D721Med (cell line): ENCODE measurements at places on chromosomes 13 and 19.

DNA sequence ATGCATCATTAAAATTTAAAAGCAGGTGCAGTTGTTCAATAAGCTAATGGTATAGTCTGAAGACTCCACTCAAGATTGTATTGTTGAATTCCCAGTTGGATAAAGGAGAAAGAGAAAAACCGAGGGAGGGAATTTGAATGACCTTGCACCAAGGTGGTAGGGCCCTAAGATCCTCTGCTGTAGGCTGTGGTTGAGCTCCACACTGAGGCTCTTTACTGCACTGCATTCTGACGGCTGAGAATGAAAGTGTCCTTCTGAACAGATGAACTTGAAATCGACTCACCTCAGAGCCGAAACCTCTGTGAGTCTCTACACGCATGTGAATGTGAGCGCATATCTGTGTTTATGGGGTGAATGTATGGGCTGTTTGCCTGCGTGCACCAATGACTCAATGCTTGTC, 388.9 kb upstream of the DACH1 start:
- DNase-seq: no peak

- DNase-seq: no peak
These were observed 660 bp upstream of the MVB12A start for GRCh38 chr19:17419154-17419620.

GRCh38 chr19:54574051-54574450, 461 bp downstream of the LILRA2 start:
- DNase-seq: no peak

DNA sequence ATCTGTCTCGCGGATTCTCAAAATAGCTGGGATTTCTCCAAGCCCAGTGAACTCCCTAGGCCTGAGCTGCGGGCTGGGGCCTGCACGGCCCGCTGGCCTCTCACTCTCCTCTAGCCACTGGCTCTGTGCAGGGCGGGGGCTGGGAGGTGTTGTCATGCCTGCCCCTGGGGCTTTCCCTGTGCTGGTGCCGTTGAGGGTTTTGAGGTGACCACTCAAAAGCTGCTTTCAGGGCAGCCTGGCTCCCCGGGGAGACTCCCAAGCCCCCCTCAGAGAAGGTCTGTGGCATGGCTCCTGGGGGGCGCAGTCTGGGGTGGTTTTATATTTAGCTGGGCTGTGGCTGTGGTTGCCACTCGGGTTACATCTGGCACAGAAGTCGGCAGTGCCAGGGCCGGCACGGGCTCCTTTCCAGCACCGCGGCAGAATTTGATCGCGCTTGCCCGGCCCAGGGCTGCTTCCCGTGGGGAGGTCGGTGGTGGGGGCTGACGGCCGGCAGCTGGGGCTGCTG, 10.0 kb downstream of the NDUFB7 start:
- no peak for DNase-seq

- DNase-seq: no peak
These were observed 102.0 kb downstream of the FOXO1 start for GRCh38 chr13:40564342-40565001.

DNA sequence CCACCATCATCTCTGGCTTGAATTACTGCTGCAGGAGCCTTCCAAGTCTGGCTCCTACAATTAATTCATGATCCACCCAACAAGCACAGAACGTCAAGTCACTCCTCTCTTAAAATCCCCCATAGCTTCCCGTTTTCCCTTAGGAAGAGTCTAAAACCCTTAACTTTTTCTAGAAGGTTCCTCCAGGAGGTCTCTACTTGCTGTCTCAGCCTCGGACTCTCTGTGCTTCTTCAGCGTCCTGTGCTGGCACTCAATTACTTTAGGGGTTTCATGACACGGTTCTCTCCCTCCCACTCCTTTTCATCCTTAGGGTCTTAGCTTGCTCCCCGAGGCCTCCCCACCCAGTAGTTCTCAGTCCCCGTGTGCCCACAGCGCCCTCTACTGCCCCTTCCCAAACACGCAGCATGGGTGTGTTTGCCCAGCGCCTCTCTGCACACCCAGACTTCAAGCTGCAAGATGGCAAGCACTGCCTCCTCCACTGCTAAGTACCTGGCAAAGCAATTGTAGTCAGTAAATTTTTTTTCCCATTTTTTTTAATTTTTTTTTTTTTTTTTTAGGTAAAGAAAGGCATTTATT, 25.8 kb upstream of the MAP3K10 start:
- peak; percentile 49 for DNase-seq

DNA sequence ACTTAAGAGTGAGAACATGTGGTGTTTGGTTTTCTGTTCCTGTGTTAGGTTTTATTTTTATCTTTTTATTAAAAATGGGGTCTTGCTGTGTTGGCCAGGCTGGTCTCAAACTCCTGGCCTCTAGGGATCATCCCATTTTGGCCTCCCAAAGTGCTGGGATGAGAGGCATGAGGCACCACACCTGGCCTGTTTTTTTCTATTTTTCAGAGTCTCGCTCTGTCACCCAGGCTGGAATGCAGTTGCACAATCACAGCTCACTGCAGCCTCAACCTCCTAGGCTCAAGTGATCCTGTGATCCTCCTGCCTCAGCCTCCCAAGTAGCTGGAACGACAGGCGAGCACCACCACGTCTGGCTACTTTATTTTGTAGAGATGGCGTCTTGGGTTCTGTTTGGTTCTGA, 7.6 kb downstream of the ZNF574 start:
- no peak for DNase-seq

DNA sequence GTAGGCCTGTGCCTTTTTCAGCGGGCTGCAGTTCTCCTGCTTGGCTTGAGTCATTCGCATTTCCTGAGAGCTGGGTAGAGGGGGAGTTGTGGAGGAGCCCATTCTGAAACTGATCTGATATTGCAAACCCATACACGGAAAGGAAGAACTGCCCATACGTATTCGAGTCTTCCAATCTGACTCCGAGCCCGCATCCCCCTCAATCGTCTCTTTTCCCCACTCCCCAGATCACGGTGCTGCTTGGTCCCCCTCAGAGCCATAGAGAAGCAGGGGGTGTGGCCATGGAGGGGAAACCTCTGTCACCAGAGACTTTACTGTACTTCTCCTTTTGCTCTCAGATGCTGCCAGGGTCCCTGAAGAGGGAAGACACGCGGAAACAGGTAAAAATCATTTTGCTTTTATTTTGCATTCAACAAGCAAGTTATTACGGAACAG, at the start of gene CD22:
Gene CD22 (plus strand): TSS at position 337 of the 435 bp plus-strand sequence. CDS start 2,854 bp downstream, outside the sequence.
- no peak for DNase-seq

GRCh38 chr19:13241231-13242104, 91.3 kb downstream of the IER2 start:
- no peak for DNase-seq

DNA sequence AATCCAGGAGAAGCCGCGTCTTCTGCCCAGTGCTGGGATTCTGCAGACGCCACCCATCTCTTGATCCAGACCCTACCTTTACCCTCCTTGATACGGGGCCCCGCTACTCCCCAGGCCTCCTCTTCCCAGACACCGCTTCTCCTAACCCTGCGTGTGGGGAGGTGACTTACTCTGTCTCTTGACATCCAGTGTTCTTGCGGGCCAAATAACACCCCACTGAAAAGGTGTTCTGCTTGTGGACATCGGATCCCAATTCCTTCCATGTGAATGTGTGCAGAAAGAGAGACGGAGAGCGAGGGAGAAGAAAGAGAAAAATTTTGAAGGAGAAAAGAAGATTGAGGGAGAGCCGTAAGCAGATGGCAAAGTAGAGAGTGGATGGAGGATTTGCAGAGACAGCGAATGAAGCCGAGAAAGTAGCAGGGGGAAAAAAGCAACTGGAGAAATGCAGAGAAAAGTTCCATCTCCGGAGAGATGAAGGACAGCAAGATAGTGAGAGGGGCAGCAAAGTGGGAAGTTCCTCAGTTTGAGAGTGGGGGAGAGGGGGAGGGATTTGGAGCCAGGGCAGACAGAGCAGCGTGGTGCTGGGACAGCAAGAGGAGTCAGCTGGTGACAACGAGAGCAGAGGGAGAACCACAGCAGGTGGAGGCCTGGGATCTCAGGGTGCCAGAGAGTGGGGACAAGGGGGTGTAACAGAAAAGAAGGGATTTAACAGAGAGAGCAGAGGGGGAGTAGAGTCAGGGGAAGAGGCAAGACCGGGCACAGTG, 814 bp downstream of the ZNF480 start:
- no peak for DNase-seq

DNA sequence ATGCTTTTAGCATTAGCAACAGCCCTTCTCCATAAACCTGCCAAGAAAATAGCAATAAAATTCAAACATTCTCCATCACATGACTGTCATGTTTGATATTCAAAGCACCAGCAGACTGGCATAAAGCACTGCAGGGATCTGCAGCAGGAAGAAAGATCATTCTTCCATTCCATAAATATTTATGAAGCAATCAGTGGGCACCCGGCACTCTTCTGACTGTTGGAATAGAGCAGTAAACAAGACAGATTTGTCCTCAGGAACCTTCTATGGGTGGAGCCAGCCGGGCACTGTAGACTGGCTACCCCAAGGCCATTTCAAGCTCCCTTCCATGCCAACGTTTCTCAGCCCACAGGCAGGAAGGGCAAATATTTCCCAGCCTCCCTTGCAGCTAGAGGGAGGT, 25.5 kb downstream of the PLA2G4C start:
- no peak for DNase-seq

DNA sequence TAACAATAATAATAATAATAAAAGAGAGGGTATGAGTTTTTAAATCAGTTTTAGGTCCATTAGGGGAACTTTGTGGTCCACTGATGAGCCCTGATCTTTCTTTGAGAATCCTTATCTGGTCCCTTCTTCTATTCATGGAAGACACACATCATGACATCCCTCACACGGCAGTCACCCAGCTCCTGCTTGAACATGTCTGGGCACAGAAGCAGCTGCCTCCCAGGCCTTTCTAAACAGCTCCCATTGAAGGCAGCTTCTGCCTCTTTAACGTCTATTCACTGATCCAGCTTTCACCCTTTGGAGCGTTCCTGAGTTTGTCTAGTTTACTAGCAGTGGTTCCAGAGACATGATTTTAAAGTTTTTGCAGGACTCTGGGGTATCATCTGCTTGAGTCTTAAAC, 42.6 kb upstream of the STK24 start:
- DNase-seq: no peak

DNA sequence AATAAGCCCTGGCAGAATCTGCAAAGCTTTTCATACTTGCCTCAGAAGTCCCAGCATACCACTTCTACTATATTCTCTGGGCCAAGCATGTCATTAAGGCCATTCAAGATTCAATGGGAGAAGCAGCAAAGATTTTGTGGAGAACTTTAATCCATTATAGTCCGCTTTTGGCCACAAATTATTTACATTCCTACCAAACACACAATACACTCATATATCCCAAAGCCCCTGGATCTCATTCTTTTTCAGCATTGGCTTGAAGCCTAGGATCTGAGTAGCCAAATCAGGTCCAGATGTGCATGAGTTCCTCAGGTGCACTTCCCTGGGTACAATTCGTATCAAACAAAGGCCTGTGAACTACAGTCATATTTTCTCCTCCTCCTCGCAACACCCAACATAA, 203.4 kb downstream of the NDFIP2 start:
- DNase-seq: no peak

GRCh38 chr13:24539500-24540165, 27.1 kb upstream of the PARP4 start:
- no peak for DNase-seq

DNA sequence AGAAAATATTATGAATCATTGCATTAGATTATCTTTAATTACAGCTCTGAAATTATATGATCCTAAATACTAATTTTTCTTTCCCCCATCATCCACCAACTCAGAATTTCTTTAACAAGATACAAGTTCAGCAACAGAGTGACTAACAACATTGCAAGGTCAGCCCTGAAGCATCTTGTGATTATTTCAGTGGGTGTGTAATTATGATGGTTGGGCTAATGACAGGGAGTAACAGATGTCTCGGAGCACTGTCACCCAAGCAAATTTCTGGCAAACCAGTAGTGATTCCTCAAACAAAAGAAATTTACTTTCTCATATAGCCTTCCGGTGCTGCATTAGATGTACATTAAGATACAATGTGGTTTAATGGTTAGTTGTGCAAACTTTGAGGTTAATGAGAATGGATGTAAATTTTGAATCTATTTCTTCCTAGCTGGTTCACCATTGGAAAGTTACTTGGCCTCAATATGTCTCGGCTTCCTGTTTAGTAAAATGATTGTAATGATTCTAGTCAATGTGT, 238.9 kb downstream of the ITGBL1 start:
- DNase-seq: no peak

DNA sequence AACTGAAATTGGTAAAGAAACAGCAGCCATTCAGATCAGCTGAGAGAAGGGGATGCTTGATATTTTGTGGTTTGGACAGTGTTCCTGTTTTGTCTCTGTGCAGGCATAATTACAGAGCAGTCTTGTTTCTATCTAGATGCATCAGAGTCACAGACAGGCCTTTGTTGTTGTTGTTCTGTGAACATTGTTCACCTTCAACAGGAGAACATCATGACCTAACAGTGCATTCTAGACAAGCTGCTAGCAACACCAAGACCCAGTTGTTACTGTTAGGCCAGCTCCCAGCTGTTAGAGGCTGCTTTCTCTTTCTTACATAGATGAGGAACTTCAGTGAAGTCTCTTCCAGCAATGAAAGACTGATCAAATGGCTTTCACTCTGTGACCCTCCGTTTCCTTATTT, 8.5 kb upstream of the LSR start:
- no peak for DNase-seq

- DNase-seq: no peak
These were observed 595 bp upstream of the GPR183 start for GRCh38 chr13:99307648-99308339.

DNA sequence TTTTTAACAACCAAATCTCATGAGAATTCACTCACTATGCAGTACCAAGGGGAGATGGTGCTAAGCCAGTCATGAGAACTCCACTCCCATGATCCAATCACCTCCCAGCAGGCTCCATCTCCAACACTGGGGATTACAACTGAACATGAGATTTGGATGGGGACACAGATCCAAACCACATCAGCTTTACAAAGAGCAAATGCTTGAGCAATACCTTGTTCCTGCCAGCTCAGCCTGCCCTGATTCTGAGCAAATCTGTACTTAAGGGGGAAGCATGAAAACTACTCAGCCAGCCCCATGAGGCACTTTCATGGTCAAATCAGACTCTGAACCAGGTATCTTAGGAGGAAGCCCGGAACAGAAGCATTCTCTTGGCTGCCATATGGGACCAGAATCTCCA, 259.9 kb downstream of the TBC1D4 start:
- no peak for DNase-seq

DNA sequence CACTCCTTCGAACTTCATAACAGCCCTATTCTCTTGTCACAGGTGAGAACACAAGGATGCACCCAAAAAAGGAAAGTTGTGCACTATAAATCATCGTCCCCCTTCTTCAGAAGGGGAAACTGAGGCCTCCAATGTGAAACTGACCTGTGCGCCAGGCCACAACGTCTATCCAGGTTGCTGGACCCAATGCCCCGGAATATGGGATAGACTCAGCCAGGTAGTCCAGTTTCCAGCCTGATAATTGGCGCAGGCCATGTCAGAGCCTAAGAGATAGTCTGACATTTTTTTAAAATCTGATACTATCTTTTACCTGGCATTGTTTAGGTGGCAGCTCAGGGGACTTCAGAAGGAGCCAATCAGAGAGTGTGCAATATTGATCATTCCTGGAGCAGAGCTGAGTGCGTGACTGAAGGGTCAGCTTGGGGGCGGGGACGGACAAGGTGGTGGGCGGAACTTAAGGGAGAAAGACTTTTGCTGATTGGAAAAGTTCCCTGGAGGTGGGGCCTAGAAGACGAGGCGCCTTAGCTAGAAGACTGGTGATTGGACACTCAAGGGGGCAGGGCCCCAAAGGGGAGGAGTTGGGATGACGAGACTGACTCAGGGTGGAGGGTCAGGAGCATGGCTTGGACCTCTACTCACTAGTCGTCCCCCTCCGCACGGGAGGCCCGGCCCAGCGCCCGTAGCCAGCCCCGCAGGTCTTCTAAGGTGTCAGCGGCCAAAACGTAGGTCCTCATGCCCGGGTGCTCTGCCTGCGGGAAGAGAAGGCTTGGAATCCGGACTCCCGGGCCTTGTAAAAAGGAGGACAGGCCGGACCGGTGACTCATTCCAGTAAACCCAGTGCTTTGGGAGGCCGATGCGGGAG, 8.5 kb downstream of the PLEKHA4 start:
- no peak for DNase-seq
